NCI-H187 treated with DMSO at 0.1 percent for 48 hours (cell line): ENCODE measurements at places on chromosomes 12 and 14.

- no peak for DNase-seq
These were observed 25.6 kb downstream of the OTUB2 start for GRCh38 chr14:94051779-94052178.

- DNase-seq: no peak
These were observed 579.1 kb downstream of the SLC16A7 start for GRCh38 chr12:60174941-60175340.

DNA sequence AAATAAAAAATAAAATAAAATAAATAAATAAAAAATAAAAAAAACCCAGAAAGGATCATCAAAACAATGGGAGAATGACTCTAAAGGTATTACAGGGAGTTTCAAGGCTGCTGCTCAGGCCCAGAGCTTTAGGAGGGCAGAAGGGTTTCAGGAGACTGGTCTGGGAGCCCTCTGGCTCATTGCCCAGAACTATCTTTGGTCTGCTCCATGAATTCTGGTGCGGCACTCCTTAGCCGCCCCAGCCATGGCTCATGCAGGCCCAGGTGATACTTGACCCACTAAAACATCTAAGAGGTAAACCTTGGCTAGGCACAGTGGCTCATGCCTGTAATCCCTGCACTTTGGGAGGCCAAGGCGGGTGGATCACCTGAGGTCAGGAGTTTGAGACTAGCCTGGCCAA lies 14.7 kb upstream of the TMED10 start:
- no peak for DNase-seq

DNA sequence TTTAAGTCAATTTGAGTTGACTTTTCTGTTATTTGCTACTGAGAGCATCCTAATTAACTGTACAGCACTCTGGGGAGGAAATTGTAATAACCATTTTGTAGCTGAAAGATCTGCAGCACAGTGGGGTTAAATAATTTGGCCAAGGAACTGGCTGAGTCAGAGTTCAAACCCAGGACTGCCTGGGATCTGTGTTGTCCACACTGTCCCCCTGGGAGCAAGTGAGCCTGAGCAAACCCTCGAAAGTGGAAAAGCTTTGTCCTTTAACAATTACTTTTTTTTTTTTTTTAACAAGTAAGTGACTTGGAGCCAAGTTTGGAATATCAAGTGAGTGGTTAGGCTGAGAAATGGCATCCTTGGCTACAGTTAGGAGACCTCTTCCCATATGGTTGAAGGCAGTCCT lies 247.2 kb upstream of the CCDC196 start:
- DNase-seq: no peak

GRCh38 chr12:12946686-12947355 lies 5.1 kb downstream of the GPRC5D start:
- DNase-seq: no peak

GRCh38 chr12:124952801-124953200 lies 36.1 kb downstream of the DHX37 start:
- no peak for DNase-seq

- DNase-seq: no peak
These were observed 691.1 kb downstream of the FLRT2 start for GRCh38 chr14:86221000-86221399.

GRCh38 chr14:99321236-99321925 lies 49.4 kb upstream of the BCL11B start:
- no peak for DNase-seq

DNA sequence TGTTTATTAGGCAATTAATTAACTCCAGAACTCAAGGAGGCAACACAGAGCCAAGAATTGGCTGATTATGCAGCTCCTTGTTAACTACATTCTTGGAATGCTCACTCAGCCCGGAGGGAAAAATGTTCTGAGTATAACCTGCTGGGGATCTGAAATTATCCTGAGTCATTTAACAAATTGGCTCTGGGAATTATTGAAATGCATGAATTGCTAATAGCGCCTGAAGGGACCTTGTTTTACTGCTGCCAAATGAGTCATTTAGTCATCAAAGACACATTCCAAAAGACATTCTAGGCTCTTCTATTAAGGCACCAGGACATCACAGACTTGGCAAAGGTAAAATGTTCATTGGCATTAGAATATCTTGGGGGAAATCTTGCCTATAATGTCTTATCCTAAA lies 13.0 kb downstream of the TMEM52B start:
- no peak for DNase-seq

GRCh38 chr14:36339816-36340215 lies 19.4 kb upstream of the MBIP start:
- DNase-seq: no peak

GRCh38 chr14:39097159-39097558 lies 5.9 kb downstream of the SEC23A start:
- DNase-seq: no peak

DNA sequence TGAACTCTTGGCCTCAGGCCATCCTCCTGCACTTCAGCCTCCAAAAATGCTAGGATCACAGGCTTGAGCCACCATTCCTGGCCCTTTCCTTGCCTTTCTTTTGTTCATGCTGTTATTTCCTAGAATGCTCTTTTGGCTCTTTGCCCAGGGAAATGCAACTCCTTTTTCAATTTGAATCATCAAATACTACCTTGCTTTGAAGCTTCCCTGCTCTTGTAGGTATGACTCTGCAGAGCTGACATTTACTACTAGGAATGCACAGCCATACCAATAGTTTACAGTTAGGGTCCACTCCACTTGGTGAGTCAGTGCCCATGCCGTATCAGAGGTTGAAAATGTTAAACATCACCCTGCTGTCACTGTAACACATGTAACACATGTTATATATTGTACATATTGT lies 107.0 kb upstream of the CRY1 start:
- DNase-seq: no peak

GRCh38 chr12:107619831-107620230 lies 65.8 kb upstream of the PWP1 start:
- no peak for DNase-seq

GRCh38 chr14:20386276-20386855 lies 26.9 kb downstream of the TEP1 start:
- DNase-seq: no peak

- DNase-seq: no peak
These were observed 12.1 kb downstream of the CNOT2 start for GRCh38 chr12:70255311-70255710.

- DNase-seq: no peak
These were observed 71.1 kb downstream of the FIGNL2 start for GRCh38 chr12:51777457-51777856.

- no peak for DNase-seq
These were observed 353 bp downstream of the BAG5 start for GRCh38 chr14:103562179-103562428.

GRCh38 chr14:61227884-61228591 lies 53.1 kb downstream of the TMEM30B start:
- DNase-seq: peak; percentile 76

DNA sequence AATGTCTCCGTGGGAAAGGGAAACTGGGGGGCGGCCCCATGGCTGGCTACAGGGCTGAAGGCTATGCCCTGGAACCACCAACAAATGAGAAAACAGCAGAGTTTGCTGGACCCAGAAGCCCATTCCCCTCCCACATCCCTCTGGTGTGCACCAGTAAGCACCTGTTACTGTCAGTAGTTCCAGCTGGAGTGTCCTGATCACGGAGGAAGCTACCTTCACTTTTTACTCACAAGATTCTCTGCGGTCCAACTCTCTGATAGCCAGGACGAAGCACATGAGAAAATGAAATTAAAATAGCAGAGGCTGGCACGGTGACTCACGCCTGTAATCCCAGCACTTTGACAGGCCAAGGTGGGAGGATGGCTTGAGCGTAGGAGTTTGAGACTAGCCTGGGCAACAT lies 22.7 kb upstream of the MEG3 start:
- DNase-seq: no peak

DNA sequence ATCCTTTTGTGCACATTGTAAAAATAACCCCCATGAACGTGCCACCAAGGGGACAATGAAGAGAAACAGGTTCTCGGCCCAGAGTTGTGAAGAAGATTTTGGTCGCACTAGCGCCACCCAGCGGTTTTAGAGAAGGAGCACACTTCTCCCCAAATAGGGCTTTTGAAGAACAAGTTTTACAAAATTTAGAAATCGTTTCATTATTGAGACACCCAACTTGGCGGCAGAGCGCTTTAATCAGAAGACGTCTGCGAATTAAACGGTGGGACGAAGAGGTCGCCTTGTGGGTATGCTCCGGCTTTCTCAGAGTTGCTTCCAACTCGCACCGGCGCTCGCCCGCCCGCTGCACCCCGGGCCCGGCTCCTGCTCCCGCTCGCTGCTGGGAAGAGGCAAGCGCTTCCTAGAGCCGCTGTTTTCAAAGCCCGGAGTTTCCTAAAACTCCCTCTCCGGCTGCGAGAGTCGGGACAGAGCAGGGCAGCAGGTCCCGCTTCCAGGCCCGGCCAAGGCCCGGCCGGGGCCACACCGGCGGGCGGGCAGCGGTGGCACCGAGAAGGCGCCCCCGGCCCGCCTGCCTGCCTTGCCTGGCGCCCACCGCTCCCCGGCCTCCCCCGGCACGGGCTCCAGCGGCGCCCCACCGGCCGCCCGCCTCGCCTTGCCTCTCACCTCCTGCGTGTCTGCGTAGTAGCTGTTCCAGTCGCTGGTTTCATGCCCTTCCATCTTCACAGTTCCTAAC lies 645 bp downstream of the FOXA1 start:
- DNase-seq: peak; percentile 86

DNA sequence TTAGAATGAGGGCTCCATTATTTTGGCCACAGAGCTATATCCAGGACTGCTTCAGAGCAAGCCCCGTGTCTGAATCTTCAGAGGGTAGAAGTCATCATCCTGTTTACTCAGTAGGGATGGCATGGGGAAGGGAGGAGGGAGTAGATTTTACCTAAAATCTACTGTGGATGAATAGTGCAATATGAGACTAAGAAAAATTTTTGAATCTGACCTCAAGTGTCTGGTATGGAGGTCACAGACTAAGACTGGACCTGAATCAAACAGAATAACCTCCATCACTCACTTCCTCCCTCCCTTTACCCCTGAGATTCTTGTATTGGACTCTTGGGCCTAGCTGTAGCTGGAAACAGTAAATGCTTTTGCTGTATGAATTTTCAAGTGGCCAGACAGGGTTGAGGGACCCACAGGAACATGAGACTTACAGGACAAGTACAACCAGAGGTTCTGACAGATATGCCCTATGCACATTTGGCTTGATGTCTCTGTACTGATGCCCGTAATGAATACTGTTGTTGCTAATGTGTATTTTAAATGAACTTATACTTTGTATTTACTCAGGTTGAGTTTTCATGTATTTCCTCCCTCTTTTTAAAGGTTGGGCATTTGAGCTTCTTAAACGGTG lies 78.5 kb downstream of the CCDC91 start:
- DNase-seq: no peak

GRCh38 chr14:55071870-55072640 lies 20.6 kb downstream of the MAPK1IP1L start:
- no peak for DNase-seq

DNA sequence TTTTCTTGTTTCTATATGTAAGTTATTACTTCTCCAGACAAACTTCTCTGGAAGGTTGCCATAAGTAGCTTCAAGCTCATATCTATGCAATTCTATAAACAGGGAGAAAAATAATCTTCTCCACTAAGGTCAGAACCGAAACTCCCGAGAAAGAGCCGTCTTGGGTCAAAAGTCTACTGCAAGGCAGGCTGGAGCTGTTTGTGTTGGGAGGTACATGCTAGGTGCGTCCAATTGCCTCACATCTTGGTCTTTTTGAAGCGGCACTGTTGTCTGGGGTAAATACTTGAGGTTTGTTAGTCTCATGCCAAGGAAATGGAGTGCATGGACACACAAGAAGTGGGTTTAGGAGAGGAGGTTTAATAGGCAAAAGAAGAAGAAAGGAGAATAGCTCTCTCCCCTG lies 674.7 kb upstream of the TMEM132C start:
- no peak for DNase-seq

DNA sequence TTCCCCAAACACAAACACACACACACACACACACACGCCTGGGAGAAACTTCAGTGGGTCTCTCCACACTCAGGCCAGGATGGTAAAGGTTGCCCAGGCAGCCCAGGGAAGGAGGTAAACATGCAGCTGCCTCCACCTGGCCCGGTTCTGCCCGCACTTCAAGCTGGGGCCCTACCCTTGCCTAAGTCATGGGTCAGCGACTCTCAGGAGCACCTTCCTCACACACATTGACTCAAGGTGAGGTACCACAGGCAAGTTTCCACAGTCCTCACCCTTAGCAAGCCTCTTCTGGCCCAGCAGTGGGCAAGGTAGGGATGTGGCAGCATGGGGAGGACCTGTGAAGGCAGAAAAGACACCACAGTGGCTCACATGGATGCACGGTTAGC lies 14.1 kb upstream of the FAIM2 start:
- DNase-seq: no peak

- DNase-seq: no peak
These were observed 152.0 kb downstream of the KTN1 start for GRCh38 chr14:55731881-55732498.

DNA sequence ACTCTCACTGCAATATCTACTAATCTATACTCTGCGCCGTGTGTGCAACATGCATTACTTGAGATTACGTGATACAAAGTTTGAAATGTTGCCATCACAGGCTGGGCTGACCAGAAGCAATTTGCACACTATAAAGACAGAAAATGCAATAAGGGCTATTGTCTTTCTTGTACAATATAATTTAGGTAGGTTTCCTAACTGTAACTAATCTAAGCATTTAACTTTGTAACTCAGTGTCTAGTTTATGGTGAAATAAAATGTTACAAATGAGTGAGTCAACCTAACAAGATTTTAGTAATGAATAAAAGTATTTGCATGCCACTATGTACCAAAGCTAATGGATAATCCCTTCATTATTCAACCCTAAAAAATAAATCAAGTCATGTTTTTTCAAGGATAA lies 57.8 kb downstream of the LRP6 start:
- DNase-seq: no peak

DNA sequence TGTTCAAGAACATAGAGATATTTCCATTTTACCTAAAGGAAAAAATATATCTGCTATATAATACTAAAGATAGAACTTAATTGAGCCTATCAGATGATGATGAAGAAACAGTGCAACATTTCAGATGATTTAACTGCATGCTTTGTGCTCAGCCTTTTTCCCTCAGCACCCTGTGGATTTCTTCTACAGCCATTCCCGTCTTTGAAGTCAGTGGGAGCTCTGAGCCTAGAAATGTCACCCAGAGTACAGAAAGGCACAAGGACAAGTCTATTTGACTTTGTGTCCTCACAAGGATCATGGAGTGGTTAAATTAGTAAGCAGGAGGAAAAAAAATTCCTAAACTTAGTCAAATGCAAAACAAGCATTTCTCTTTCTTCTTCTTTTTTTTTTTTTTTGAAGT lies 994.0 kb upstream of the FLRT2 start:
- DNase-seq: no peak

GRCh38 chr12:46181465-46181864 lies 87.4 kb downstream of the SLC38A1 start:
- DNase-seq: no peak

GRCh38 chr12:5499566-5500330 lies 67.8 kb downstream of the NTF3 start:
- DNase-seq: no peak

DNA sequence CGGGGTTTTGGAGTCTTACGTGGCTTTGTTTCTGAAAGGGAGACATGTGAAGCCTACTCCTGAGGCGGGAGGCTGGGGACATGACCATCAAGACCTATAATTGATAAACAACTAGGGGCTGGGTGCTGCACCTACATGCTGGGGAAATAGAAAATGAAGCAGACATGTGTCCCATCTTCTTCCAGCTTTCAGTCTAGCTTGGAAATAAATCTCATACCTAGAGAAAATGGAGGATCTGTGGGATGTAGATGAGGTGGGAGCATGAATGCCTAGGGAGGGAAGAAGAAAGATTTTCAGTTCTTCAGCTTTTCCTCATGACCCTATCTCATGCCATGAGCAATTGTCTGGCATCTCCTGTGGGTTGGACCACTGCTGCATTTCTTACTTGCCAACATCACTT lies 22.1 kb downstream of the EMP1 start:
- no peak for DNase-seq
